GM12892 (cell line): ENCODE measurements at places on chromosomes 12 and 14.

- no peak for DNase-seq
Observed at GRCh38 chr14:63474111-63474510, 69.1 kb downstream of the PPP2R5E start.

DNA sequence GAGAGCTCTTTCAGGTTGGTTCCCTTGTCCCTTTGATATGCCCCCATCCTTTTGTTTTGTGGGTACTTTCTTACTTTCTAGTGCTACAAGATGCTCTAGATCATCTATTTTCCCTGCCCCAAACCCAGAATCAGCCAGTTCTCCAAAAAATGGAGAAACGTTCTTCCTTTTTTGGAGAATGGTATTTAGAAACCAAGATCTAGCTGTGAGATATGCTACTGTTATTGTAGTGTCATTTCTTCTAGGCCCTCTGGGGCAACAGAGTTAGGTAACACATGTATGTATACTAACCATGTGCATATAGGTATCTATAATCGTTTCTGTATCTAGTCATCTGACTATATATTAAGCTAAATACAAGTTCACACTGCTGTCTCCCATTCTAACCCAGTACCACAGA lies 6.9 kb upstream of the IGFBP6 start:
- no peak for DNase-seq

- no peak for DNase-seq
Observed at GRCh38 chr14:99124482-99125105, 147.4 kb downstream of the BCL11B start.

- DNase-seq = peak; percentile 16
Observed at GRCh38 chr12:104966677-104967076, 8.6 kb upstream of the SLC41A2 start.

GRCh38 chr12:43551971-43552559 lies at the start of gene ADAMTS20:
Gene ADAMTS20, minus strand, starts transcription at chr12:43552203. Its CDS starts 282 bp downstream, at chr12:43551921.
- no peak for DNase-seq

- no peak for DNase-seq
Observed at GRCh38 chr14:39176263-39177167, 1.5 kb downstream of the PNN start.

DNA sequence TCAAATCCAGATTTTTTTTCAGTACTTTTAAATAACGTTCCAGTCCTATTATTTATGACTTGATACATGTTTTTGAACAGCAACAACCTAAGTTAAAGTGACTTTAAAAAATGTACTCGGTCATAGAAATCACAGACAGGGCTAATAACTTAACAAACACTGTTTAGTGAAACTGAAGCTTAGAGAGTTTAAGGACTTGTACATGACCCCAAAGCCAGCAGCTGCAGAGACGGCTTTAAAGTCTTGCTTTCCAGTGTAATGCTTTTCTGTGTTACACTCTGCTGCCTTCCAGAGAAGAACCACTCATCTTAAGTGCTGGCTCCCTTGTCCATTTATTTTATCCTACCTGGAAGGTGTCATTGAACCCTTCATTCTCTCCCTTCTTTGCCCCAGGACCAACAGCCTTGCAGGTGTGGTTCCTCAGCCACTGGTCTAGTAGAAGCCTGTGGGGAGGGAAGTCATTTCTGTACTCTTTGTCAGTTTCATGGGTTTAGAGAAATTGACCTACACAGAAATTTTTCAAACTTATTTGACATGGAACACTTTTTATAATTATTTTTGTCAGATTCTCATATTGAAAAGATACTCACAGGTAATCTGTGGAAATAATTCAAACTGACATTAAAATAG lies 60.9 kb downstream of the NAV3 start:
- no peak for DNase-seq

GRCh38 chr14:89249065-89249695 lies 167.9 kb downstream of the FOXN3 start:
- no peak for DNase-seq

DNA sequence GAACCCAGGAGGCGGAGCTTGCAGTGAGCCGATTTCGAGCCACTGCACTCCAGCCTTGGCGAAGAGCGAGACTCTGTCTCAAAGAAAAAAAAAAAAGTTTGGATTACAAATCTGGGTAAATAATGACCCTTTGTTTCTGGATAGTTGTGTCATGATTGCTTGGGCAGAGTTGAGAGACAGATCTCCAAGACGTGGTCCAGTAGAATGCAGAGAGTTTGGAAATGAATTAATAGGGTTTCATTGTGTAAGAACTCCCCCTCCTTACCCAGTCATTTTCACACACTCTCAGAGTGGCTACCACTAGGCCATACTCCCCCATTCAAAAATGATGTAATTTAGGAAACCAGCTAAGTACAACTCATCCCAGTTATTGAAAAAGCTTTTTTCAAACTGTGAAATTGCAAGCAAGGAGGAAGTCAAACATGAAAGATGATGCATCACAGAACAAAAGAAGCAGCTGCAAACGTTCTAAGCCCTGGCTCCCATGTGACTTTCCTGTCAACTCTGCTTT lies 1331.9 kb downstream of the AACS start:
- no peak for DNase-seq

DNA sequence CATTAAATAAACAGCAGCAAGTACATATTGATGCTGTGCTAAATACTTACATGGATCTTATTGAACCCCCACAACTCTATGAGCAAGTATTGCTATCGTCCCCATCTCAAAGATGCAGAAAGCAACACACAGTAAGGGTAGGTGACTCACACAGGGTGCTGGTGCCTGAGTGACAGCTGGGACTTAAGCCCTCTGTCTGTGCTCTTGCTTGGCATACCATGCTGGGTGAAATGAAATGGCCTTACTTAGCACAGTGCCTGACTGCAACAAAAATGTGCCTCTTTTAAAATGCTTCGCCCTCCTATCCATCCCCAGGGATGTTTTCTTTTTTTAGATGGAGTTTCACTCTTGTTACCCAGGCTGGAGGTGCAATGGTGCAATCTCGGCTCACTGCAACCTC lies 788 bp downstream of the TEX52 start:
- no peak for DNase-seq

DNA sequence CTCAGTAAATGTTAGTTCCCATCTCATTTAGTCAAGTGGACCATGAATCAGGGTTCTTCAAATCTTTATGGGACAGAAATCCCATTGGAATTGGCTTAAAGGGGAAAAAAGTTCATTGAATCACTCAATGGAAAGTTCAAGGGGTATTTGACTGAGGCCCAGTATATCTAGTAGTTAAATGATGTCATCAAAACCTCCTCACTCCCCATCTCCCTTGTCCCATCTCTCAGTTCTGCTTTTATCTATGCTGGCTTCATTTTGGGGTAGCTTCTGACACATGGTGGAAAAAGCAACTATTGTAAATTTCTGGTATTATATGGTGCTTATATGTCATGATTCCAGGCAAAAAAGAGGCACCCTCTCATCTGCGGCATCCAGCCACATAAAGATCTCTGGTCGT lies 51.9 kb downstream of the DAAM1 start:
- no peak for DNase-seq

- DNase-seq = no peak
Observed at GRCh38 chr12:111978545-111978944, 34.4 kb downstream of the TMEM116 start.

DNA sequence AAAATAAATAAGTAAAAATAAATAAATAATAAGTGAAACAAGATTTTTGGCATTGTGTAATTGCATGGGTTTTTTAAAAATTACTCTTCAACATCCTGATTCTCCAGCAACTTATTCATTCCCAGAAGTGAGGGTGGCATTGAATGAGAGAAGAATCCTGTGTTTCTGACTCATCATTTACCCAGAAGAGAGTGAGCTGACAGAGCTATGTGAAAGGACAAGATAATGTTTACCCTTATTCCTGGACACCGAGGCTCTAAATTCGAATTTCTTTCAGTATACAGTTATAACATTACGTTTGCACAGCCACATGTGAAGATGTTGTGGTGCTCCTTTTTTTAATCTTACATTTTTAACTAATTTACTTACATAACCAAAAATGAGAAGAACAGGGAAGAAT lies 36.4 kb downstream of the BBS10 start:
- no peak for DNase-seq

DNA sequence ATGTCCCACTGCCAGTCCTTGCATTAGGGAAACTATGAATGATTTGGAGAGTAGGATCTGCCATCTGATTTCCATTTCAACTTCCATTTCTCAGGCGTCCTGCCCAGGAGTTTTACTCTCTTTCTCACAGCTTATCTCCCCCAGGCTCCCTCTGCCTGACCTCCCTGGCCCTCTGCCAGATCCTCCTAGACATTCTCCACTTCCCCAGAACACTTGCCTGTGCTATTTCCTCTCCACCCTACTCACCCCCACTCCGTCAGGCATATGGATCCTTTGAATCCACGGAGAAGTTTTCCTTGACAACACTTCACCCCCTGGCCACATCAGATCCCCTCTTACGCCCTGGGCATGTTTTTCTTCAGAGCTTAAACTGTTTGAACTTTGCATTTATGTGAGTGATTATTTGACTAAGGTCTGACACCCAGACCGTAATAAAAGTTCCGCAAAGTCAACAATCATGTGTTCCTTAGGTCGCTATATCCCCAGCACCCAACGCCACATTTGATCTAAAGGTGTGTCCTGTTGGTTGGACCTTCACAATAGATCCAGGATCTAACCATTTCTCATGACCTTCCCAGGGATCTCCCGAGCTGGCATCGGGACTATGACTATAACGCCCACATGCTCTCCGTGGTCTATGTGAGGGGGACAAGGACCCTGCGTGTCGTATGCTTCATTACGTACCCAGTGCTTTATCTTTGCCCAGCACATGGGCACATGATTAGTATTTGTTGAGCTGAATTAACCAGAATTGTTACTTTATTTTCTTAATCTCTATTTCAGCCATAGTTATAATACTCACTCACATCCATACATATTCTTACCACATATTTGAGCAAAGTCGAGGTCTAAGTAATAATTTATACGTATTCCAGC lies 255.8 kb upstream of the FOXN3 start:
- no peak for DNase-seq
